ENCODE measurements at places on chromosomes 4 and X.

DNA sequence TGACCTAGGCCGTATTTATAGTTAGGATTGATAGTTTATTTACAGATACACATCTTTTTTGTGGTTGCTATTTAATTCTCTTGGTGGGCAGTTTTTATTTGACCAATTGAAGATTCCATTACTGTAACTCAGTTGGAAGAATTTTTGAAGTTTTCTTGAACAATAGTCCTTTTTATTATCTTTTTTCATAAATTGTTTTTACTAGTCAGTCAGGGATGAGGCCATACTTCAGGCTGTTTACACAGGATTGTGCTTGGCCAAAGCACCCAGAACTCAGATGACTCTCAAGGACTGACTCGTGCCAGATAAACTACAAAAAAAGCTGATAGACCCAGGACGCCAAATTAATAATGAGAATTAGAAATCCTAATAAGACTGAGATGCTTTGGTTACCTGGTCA is 7.0 kb downstream of the HERC3 start:
- DNase-seq: peak; percentile 21

- DNase-seq: no peak
These were observed 443.3 kb downstream of the GBA3 start for GRCh38 chr4:23135792-23136645.

DNA sequence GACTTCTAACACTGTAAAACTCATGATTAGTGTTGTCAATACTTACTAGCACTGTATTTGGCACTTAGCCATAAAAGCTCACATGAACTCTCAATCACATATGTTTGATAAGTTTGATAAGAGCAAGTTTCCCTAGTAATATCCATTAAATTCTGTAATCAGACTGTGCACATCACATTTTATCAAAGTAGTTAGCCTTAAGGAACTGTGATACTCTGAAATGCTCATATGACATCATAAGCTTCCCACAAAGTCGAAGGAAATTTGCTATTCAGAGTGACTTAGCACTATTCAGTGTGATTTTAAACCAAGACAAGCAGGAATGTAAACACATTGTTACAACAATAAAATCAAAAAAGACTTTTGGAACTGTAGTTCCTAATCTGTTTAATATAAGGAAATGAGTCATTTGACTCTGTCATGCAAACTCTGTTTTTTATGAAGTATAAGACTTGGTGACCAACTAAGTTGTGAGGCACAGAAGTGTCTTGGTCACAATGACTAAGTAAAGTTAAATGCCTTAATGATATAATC is 6.7 kb downstream of the SLC7A11 start:
- peak; percentile 96 for DNase-seq

DNA sequence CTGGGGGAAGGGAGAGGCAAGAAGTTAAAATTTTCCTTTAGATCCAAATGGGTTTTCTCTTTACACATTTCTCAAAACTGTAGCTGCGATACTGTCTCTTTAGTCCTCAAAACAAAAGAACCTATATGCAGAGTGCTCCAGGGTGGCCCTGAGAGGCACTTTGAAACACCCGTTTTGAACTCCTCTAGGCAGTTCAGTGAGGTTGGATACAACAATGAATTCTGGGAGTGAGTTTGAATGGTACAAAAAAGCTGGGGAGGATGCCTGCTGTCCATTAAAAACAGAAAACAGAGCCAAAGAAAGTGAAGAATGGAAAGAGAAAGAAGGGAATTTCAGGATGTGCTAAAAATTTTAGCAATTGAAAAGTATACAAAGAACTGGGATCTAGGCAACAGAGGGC is 23.1 kb downstream of the ENOX2 start:
- DNase-seq: no peak

DNA sequence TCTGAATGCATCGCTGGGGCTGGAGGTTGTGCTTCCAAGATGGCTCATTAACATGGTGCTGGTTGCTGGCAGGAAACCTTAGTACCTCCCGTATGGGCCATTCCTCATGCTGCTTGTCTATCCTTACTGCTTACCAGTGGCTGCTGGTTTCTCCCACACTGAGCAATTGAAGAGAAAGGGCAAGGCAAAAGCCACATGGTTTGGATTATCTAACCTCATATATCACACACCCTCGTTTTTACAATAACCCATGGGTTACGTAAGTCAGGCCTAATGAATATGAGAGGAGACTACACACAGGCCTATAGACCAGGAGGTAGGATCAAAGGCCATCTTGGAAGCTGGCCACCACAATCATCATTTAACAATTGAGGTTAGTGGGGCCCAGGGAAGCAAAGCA is 141.8 kb upstream of the EDNRA start:
- DNase-seq: peak; percentile 22

- peak; percentile 40 for DNase-seq
These were observed 4.3 kb downstream of the SOWAHD start for GRCh38 chrX:119762718-119763117.

DNA sequence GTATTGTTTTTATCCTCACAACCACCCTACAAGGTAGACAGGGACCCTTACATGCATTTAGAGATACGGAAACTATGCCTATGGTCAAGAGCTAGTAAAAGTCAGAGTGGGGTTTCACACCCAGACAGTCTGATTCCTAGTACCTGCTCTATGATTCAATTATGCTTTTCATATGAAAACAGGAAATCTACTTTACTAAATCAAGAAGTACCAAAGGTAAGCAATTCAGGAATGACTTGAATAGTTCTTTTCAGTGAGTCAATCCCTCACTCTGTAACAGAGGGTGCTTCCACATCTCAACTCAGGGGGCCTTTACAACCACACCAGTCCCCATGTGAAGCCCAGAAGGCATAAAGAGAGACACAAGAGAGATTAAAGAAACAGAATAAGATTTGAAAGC is 191.4 kb downstream of the PPP3CA start:
- DNase-seq: no peak

GRCh38 chr4:161303551-161303950 is 860.2 kb downstream of the FSTL5 start:
- no peak for DNase-seq

- DNase-seq: no peak
These were observed 407 bp upstream of the ZC4H2 start for GRCh38 chrX:64976673-64977040.

DNA sequence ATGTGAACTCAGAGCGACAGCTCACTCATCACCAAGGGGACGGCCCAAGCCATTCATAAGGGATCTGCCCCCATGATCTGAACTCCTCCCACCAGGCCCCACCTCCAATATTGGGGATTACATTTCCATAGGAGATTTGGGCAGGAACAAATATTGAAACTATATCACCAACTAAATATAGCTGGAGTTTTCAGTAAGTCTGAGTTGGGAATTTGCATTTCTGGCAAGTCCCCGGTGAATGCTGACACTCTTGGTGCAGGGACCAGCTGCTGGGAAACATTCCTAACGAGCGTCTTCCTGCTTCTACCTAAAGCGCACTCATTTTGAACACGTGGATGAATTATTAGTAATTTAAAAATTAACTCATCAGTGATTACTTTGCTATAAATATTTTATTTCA is 13.2 kb downstream of the CLDN34 start:
- DNase-seq: no peak

- no peak for DNase-seq
These were observed 873.8 kb downstream of the GLUD2 start for GRCh38 chrX:121921258-121921657.

DNA sequence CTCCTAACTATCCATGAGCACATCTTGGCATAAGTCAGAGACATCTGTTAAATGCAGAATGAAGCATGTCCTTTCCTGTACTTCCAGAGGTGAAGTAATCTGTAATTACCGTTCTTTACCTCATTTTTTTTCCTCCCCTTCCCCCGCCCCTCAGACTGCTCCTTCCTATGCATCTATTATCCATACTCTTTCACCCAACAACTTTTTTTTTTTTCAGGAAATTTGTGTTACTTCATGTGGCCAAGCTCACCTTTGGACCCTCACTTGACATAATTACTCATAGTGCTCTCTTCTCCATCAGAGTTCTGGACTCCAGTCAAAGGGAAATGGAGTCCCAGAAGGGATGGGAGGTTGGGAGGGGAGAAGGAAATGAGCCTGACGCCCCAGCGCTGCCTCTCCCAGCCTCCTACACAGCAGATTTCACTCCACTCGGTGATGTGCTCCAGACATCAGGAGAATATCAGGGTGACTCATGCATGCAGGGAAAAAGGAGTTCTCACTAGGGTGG is 568.8 kb downstream of the STIM2 start:
- no peak for DNase-seq

GRCh38 chr4:37685823-37686372 is 278 bp downstream of the RELL1 start:
- DNase-seq: peak; percentile 53

GRCh38 chr4:31045151-31045550 is 325.0 kb downstream of the PCDH7 start:
- no peak for DNase-seq

DNA sequence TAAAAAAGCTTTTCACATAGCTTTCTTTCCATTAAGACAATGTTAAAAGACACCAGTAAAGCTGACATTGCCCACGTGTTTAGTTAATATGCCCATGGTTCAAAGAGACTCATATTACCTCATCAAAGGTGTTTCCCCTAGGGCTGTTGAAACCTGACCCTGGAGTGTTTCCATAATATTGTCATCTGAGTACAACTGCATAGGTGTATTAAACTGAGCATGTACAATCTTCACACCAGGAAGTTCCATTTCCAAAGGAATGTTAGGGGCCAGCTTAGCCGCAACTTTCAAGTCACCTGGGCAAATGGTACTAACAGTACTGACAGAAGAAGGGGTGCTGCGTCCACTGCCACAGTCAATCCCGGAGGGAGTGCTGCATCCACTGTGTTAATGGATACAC is 27.1 kb downstream of the PDLIM3 start:
- DNase-seq: no peak

DNA sequence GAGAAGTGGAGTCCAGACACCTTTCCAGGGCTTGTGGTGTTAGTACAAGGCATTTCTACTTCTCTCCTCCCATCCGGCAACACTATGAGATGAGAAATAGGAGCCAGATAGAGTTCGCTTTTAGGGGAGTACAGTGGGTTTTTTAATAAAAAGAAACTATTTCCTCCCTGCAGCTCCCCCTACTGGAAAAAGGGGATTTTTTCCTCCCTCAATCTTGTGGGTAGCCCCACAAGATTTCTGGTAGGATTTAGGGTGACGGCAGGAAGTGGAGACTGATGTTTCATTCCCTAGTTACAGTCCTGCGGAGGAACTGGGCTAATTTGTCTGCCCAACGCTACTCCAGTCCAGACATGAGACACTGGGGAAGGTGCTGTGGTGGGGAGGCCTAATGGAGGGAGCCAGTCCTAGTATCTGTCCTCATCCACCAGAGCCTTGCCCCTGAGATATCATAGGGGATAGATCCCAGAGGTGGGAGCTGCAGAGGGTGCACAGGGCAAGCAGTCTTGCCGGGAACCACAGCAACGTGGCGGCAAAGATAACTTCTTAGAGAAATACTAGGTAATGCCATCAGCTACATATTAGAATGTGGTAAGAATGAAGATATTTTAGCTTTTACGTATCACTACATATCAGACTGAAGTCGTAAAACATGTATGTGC is 45.5 kb upstream of the PRKG2 start:
- DNase-seq: no peak

DNA sequence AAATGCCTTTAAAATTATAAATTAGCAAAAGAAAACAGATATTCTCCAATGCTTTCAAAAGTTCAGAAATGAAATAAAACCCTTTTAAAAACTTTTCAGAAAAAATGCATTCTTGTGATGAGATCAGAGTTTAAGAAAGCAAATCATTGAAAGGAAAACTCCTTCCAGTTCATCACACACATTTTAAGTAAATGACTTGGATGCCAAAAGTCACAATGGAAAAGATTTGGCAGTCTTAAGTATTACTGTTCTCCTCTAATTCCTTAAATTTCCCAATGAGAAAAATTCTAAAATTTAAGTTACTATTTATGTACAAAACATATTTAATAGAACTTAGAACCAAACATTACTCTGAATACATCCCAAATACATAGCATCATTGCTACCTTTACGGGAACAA is 21.1 kb downstream of the HOPX start:
- no peak for DNase-seq

- no peak for DNase-seq
These were observed 39.8 kb upstream of the POF1B start for GRCh38 chrX:85419293-85419692.

DNA sequence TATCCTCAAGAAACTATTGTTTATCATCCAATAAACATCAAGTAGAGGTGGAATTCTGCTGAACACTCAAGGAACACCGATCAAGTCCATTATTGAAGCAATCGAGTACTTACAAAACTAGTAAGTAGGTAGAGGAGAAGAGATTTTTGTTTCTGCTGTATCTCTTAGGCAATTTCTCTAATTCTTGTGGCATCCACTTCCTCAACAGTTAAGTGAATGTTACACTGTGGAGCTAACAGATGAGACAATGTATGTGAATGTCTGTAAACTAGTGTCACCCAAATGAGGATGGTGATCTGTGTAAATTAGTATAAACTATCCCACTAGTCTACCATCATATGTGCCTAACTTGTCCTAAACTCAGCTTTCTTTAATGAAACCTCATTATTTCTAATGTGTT is 261.6 kb downstream of the ARHGAP24 start:
- no peak for DNase-seq

DNA sequence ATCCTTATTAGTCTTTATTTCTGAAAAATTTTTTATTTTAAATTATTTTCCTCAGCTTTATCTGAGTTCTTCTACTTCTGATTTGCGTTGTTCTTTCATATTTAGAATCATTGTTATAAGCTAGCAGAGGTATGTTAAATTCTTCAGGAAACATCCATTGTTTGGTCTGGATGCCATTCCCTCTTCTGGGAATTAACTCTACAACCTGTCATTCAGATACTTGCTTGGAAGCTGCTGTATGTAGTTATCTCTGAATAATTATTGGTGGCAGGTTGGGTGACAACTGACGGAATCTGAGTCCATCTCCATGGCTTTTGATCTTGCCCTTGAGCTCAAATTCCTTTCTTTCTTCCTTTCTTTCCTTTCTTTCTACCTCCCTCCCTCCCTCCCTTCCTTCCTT is 61.9 kb downstream of the DDIT4L start:
- no peak for DNase-seq

Data from fibroblast of gingiva (primary cell).